Activated CD4-positive, alpha-beta T cell treated with anti-CD3 and anti-CD28 coated beads for 1 hour (primary cell): ENCODE measurements at places on chromosomes 2 and 18.

DNA sequence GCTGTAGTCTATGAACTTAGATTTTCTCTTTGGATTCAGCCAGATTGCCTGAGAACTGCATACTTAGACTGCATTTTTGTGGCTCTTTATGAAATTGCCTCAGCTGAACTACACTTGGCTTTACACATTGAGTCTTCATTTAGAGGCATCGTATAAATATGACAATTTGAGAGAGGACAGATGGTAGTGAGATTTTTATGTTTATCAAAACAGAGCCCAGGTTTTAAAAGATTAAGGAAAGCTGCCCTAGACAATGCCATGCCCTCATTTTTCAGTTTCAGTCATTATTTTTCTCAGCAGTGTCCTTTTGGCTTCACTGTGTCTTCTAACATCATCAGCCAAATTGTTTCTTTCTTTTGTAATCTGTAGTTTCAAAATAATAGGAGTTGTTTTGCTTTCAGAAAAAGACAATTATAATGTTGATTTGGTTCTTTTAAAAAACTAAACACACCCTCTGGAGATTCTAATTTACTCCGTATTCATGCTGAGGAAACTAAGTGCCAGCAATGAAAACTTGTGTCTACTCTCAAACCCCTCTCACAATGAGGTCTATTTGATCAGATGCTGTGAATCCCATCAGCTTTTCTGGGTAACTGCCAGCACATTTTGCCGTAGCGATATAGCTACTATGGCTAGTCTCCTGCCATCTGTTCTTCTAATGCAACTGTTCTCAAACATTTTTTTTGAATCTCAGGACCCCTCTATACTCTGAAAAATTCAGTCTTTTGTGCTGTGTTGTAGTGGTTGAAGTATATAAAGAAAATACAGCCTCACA, 46.2 kb downstream of the TWSG1 start:
- DNase-seq: no peak

DNA sequence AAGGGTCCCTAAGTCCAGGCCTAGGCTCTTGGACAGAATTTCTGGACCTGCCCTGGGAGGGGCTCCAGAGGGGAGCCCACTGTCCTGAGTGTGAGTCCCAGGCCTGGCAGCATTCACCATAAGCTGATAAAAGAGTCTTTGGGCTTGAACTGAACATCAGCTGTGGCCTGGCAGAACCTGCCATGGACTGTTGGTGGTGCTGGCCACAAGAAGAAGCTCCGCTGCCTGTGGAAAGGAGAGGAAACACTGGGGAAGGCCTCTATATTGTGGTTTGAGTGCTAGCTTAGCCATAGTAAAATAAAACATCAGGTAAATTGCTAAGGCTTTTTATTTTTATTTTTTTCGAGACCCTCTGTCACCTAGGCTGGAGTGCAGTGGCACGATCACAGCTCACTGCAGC, 20.9 kb upstream of the BAZ2B start:
- DNase-seq: no peak

- peak; percentile 19 for DNase-seq
Measured at GRCh38 chr2:112155331-112156151, 17.4 kb downstream of the FBLN7 start.

DNA sequence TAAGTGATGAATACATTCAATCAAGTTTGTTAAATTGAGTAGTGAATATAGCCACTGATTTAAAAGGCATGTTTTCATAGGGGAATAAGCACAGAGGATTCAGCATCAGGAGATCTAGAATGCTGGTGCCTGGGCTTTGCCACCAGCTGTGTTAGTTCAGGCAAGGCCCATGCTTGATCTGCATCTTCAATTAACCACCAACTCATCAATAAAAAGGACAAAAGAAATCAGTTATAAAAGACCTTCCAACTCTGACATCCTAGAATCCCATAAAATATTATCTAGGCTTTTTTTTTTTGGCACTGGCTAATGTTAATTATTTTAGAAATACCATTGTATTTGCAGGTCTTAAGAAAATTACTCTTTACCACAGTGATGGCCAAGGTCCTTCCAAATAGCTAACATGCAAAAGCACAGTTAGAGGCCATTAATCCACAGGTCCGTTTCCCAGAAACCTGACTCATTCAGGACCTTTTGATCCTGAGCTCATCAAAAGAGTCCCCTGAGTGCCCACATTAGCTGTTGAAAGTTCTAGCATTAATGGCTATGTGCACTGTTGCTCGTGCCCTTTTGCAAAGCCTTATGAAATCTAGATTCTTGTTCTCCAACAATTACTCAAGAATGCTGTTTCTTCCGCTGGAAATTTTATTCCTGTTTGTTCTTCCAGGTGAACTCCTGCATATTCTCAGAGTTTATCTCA, 170.0 kb downstream of the CYRIA start:
- no peak for DNase-seq

GRCh38 chr2:231611273-231612108, 18.8 kb downstream of the TEX44 start:
- peak; percentile 24 for DNase-seq

DNA sequence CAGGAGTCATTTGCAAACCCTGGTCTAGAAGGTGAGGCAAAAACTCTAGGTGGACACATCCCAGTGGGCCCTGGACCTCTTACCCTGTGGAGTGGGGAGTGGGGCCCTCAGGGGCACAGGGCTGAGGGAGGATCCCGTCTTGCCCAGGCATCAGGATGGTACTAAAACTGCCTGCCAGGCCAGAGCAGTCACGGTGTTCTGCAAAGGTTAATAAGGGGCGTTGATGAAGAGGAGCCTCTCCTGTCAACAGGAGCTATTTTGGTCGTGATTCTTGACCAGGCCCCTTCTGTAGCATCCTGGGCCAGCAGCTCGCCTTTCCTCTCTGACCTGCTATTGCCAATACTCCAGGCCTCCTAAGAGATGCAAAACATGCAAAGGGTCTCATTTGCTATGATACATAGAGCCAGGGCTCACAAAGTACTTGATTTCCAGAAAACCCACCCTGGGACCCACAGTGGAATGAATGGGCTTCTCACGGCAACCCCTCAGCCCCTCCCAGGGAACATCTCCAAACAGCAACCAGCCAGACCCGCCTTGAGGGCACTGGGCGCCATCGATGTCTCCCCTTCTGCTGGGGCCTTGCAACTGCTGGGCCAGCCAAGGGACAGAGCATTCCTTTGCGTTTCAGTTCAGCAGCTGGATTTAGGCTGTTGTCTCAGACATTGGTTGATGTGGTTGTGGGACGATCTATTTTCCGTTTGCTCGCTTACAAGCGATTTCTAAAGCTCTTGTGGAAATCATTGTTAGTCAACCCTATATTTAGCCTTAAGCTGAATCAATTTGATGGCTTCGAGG, 111.1 kb downstream of the PDCL3 start:
- DNase-seq: no peak

- no peak for DNase-seq
Measured at GRCh38 chr2:101693991-101694588, 3.4 kb upstream of the MAP4K4 start.

DNA sequence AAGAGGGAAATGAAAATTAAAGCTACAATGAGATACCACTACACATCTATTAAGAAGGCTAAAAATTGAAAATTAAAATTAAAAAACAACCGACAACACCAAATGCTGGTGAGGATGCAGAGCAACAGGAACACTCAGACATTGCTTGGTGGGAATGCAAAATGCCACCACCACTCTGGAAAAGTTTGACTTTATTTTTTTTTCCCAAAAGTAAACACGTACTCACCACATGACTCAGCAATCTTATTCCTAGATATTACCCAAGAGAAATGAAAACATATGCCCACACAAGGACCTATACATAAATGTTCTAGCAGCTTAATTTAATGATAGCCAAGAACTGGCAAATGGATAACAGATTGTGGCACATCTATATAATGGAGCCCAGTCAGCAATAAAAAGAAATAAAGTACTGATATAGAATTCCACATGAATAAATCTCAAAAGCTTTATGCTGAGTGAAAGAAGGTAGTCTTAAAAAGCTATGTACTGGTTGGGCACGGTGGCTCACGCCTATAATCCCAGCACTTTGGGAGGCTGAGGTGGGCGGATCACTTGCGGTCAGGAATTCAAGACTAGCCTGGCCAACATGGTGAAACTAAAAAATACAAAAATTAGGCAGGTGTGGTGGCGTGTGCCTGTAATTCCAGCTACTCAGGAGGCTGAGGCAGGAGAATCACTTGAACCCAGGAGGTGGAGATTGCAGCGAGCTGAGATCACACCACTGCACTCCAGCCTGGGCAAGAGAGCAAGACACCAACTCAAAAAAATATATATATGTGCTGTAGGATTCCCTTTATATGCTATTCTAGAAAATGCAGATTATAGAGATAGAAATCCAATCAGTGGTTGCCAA, 4.2 kb upstream of the PROC start:
- no peak for DNase-seq

- no peak for DNase-seq
Measured at GRCh38 chr2:139992078-139992477, 1211.9 kb upstream of the NXPH2 start.

DNA sequence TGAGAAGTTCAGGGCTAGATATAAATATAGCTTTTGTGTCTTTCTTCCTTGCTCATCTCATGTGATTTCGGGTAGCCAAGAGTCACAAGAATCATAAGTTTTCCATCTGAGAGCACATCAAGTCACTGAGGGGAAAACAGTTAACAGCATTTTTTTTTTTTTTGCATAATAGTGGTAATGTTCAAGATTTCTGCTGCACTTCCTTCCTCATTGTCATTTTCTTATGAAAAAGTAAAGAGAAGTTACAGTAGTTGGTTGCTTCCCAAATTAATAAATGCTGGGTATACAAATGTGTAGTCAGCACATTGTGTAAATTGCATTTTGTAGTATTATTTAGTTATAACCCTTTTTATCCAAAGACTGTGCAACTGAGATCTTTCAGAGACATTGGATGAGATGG, 93.6 kb downstream of the ZEB2 start:
- DNase-seq: no peak
